Tibial nerve (tissue), 4 donors: ENCODE measurements at places on chromosomes 6 and 20.

GRCh38 chr20:16803965-16804792 is 56.0 kb downstream of the OTOR start:
- peak; percentile 68 for DNase-seq

DNA sequence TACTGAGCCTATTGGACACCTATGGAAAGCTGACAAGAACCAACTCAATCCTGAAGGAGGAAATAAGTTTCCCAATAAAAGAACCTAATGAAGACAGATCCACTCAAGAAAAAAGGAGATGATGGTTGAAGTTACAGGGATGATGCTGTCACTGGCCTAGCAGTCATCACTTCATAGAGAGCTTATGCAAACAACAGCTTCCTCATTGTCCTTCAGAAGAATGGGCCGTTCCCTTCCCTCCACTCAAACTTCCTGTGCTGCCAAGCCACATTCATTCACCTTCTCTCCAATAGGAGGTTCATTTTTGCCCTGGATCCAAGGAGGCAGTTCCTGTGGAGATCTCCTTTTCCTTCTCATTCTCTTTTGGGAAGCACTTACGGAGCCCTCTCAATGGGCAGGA is 13.8 kb upstream of the PM20D2 start:
- DNase-seq = no peak

DNA sequence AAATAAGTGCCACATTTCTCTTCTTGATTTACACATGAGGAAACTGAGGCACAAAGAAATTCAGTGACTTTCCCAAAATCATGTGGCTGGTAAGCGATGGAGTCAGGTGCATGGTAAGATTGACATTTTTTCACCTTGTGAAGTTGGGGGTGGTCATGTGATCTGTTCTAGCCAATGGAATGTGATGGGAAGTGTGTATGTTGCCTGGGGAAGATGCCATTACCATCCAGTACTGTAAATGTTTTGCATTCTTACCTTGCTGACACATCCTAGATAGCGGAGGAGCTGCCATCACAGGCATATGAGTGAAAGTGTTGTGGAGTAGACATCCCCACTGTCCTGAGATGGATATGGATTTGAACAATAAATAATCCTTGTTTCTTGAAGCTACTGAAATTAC is 499.6 kb upstream of the SULF2 start:
- DNase-seq = no peak

DNA sequence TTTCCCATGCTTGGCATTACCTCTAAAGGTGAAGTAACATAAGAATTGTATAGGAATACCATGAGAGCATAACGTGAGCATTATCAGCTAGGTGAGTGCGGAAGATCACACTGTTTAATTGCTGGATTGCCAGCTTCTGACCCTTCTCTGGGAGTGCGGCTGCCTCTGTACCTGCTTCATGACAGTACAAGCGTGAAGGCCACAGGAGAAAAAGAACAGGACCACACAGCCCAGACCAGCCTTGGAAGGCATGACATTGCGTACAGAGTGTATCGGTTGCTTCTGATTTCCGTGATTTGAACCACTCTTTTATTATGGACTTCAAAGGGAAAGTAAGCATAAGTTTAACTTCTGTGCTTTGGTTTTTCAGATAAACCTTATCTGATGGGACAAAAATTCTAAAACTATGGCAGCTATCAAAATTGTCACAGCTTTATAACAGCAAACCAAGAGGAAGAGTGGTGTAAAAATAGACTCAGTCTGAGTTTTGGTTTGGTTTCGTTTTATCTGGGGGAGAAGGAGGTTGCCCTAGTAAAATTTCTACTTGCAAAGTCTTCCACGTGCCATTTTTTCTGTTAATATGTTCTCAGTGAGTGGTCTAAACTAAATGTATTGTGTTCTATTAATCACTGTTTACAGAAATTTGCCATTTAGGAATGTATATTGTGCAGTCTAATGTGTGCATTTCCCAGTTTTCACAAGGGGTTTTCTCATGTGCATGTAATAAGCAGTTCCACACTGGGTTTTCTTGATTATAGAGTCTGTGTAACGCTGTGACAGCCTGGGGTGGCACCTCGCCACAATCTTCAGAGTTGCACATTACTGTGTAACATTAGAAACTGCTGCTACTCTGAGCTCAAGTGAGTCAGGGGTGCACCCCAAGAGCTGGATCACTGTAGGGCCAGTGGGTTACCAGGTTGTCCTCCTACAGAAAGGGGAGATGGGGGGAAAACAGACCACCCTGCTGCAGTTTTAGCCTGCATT is 97.3 kb downstream of the RPP40 start:
- DNase-seq = no peak

DNA sequence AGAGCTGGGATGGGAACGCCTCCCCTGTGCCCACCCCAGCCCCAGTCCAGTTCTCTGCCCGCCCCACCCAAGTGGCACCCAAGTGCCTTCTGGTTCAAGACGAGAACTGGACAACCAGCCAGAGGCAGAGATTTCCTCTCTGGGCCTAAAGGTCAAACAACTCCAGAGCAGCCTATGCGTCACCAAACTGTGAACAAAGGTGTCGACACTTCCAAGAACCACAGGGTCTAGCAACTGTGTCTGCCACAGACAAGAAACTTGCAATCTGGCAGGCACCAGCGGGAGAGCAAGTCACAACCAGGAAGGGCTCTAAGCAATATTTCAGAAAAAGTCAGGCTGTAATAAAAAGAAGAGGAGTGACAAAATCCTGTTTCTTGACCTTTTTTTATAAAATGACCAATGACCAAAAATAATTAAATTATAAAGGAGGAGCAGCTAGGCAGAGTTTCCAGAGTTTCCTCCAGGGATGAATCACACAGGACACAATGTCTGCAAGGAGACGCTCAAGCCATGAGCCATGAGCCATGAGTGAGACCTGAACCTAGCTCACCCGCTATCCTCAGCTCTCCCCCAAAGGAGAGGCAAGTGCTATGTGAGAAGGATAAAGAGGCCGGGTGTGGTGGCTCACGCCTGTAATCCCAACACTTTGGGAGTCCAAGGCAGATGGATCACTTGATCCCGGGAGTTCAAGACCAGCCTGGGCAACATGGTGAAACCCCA is 11.1 kb downstream of the EDEM2 start:
- no peak for DNase-seq

- DNase-seq = no peak
These were observed 232.9 kb upstream of the SASH1 start for GRCh38 chr6:148109732-148110131.

- no peak for DNase-seq
These were observed 36.3 kb downstream of the PLEKHG1 start for GRCh38 chr6:150635906-150636514.

DNA sequence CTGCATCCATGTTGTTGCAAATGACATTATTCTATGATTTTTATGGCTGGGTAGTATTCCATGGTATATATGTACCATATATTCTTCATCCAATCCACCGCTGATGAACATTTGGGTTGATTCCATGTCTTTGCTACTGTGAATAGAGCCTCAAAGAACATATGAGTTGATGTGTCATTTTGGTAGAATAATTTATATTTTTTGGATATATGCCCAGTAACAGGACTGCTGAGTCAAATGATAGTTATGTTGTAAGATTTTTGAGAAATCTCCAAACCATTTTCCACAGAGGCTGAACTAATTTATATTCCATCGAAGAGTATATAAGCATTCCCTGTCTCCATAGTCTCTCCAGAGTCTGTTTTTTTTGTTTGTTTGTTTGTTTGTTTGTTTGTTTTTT is 1373.5 kb downstream of the GRIK2 start:
- DNase-seq = no peak

GRCh38 chr6:166664135-166664534 is 37.1 kb upstream of the RPS6KA2 start:
- DNase-seq = no peak
